ENCODE measurements at places on chromosomes 12 and 14.

- peak; percentile 100 for DNase-seq
These were observed 40.4 kb downstream of the KICS2 start for GRCh38 chr12:64181430-64182291.

DNA sequence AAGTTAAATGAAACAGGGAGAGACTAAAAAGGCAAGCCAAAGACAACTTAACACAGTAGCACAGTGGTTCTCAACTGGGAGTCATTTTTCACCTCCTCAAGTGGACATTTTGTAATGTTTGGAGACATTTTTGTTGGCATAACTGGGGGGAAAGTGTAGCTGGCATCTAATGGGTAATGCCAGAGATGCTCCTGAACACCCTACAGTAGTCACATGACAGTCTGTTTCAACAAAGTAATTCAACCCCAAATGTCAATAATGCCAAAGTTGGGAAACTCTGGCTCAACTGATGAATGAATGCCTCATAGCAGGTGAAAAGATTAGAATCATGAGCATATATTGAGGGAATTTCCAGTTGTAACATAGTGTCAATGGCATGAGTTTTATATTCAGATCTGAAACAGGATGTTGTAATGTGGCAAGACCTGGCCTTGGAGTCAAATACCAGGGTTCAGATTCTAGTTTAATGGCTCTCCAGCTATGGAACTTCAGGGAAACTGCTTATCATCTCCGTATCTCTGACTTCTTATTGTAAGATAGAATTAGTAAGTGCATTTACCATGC is 2.4 kb upstream of the OR4K5 start:
- DNase-seq: no peak

- no peak for DNase-seq
These were observed 34.7 kb upstream of the CDKN3 start for GRCh38 chr14:54362089-54362504.

DNA sequence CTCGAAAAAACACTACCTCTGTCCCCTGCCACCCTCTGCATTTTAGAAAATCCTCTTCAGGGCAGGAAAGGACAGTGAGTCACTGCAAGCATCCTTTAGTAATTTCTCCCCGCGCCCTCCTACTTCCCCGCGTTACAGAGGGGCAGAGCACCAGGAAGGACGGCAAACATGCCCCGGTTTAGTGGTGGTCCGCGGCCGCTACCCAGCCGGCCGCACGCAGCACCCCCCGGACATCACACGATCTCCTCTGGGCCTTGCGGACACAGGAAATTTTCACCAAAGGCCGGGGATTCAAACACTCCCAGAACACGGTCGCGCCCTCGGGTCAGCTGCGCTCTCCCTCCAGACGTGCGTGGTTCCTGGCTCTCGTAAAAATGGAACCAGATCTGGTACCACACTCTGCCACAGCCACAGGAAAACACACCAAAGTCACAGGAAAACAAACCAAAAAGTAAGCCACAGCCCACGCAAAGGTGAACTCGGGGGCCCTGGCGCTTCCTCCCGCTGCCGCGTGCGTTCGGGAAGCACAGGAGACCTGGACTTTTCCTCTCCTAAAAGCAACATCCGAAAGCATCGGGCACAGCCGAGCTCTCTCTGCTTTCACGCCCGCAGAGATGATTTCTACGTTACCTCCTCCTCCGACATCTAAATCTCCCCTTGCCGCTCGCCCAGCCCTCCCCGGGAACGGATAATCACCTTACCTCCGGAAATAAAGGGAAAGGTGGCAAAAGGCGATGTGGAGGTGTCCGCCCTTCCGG is 839 bp downstream of the SLC38A1 start:
- no peak for DNase-seq

DNA sequence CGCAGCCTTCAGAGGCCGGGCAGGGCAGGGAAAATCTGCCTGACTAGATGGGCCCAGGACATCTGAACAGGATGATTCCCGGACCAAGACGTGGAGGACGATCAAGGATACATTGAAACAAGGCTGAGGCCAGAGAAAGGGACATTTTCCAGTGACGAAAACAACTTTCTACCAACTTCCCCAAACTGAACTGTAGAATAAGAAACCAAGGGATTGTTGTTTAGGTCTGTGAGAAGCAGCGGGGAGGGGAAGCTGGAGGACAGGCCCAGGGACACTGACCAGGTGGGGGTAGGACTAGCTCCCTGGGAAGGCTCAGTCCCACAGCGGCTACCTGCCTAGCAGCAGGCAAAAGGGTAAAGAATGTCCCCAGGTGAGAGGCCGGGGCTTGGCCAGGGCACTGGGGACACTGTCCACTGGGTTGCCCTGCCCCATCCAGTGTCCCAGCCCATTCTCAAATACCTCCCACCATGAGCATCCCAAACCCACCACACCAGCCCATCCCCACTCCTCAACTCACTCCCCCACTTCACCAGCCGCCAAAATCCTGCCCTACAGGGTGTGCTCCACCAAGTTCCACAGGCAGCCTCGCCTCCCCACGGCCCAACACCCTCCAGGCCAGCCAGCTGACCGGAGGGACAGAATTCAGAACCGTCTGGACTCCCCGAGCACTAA is 995 bp downstream of the TNFRSF1A start:
- DNase-seq: no peak

DNA sequence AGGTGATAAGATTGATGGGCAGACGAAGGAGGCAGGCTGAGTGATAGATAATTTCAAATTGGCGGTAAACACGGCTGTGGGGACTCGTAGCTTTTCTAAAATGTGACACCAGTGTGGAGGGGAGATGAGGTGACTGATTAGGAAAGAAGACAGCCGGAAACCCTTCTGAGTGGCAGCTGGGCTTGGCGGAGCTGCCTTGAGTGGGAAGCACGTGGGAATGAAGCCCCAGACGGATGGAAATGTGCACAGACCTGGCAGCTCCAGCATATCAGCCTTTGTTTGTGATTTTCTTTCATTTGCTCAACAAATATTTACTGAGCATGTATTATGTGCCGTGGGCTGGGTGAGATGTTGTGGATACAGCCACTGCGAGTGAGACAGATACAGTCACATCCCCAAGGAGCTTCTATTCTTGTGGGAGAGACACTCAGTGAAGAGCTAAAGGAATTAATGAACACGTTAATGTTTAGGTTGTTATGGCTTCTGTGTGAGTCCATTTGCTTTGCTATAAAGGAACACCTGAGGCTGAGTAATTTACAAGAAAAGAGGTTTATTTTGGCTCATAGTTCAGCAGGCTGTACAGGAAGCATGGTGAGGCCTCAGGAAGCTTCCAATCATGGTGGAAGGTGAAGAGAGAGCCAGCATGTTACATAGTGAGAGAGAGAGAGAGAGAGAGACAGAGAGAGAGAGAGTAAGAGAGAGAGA is 65.5 kb upstream of the LHX5 start:
- DNase-seq: no peak

GRCh38 chr12:65496617-65497016 is 218.1 kb downstream of the MSRB3 start:
- no peak for DNase-seq

- DNase-seq: no peak
These were observed 306.5 kb upstream of the TMTC1 start for GRCh38 chr12:30090258-30090657.

DNA sequence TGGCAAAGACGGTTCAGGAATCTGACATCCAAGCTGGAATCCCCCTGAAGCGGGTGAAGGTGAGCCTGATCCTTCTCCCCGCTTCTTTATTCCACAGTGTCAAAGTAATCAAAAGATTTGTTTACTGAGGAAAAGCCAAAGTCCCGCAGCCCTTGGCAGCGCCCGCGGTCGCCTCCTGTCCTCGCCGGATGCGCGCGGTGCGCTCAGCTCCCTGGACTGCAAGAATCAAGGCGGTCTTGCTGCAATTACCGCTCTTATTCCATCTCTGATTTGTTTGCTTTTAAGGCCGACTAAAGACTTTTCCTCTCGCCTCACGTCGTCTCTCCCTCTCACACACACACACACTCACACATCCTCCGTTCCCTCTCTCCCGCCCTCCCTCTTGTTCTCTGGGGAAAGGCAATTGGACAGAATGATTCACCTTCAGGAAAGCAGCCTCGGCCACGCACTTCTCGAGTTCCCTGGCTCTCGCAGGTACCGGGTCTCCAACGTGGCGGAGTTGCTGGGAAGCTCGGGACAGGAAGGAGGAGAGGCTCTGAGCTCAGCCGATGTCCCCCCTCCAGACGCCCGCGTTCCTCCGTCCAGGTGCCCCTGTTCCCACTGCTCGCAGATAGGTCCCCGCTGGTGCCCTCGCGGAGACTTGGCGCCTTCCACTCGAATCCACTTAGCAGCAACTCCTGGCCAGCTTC is 68.6 kb upstream of the USP15 start:
- DNase-seq: no peak

DNA sequence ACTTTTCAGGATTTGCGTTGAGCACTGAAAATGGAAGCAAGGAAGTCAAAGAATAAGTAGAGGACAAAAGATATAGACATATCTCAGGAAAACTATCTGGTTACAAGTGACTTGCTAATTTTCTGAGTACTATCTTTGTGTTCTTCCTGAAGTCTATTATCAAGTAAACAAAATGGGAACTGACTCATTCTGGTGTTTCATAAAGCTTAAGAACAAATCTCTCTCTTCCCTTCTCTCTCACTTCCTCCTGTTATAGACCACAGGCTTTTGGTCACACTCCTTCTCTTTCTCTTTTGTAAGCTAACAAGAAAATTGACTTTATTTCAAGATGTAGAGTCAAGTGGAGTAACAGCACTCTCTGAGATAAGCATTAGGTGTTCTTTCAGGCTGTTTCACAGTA is 406.6 kb upstream of the SYT1 start:
- DNase-seq: no peak

- DNase-seq: no peak
These were observed 324.2 kb downstream of the AEBP2 start for GRCh38 chr12:19763488-19763887.

- DNase-seq: no peak
These were observed 446 bp downstream of the PPP1R12A start for GRCh38 chr12:79934281-79935020.

DNA sequence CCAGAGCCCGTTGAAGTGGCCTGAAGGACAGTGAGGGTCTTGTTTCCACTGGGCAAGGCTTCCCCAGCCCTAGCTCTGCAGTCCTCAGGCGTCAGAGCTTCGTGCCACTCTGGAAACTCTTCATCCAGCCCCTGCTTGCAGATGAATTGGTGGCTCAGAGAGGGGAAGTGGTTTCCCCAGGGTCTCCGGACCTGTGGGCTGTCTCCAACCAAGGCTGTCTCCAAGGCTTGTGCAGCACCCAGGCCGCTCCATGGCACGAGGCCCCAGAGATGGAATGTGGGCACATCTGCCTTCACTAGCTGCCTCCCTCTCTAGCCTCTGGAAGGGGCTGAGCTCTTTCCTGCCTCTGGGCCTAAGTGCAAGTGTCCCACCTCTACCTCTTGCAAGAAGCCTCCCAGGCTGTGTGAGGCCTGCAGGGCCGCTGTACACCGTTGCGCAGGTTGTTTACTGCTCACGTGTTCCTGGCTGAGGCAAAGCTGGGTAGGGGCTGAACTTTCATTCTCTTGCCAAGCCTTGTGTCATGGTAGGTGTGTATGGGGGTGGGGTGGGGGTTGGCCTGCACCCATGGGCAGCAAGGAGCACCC is 11.1 kb downstream of the RIN3 start:
- DNase-seq: no peak

- DNase-seq: no peak
These were observed 10.1 kb downstream of the IL23A start for GRCh38 chr12:56348776-56349175.

DNA sequence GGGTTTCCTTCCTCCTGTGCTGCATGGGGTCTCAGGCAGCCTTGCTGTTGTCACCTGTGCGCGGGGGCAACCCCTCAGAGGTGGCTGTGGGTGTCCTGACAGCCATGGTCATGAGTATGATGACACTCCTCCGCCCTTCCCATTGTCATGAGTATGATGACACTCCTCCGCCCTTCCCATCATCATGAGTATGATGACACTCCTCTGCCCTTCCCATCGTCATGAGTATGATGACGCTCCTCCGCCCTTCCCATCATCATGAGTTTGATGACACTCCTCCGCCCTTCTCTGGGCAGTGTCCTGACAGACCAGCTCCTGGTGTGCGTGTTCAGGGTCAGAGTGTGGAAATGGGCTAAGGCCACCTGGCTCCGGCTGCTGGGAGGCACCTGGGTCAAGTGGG is 40.0 kb downstream of the FBRSL1 start:
- DNase-seq: no peak

DNA sequence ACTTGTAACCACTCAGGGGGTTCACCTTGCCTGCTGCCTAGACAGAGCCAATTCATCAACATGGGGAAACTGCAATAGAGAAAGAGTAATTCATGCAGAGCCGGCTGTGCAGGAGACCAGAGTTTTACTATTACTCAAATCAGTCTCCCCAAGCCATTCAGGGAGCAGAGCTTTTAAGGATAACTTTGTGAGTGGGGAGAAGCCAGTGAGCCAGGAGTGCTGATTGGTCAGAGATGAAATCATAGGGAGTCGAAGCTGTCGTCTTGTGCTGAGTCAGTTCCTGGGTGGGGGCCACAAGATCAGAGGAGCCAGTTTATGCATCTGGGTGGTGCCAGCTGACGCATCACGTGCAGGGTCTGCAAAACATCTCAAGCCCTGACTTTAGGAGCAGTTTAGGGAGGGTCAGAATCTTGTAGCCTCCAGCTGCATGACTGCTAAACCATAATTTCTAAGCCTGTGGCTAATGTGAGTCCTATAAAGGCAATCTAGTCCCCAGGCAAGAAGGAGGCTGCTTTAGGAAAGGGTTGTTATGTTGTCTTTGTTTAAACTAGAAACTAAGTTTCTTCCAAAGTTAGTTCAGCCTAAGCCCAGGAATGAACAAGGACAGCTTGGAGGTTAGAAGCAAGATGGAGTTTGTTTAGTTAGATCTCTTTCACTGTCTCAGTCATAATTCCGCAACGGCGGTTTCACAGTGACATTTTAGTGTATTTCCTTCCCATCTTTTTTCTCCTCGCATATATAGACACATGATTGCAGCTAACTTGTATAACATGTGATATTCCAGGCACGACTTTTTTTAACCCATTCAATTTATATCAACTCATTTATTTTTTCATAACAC is 68.9 kb upstream of the NCOR2 start:
- DNase-seq: no peak

GRCh38 chr14:68968051-68968450 is 11.1 kb downstream of the ACTN1 start:
- DNase-seq: no peak

DNA sequence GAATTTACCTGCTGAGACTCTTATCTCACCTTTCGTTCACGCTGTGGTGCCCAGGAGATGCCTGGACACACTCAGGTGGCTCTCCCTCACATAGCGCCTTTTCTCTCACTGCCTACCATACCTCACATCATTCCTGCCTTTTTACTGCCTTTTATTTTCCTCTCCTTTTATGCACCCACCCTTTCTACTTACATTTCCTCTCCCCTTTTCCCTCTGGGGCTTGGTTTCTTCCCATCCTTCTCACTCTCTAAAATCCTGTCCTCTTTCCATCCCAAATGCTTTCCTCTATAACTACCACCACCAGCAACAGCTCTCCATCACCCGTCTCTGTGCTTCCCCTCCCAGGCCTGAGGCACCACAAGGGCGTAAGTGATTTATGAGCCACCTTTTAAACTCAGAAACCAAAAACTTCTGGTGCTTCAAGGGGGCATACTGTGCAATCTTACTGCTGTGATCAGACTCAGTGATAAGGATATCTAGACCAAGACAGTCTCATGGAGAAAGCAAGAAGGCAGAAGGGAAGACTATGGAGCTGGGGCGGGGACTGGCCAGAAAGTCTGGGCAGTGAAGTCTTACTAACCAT is 32.7 kb upstream of the SMUG1 start:
- no peak for DNase-seq
